ENCODE measurements at places on chromosomes 13 and 19.

GRCh38 chr19:12166626-12167025 lies 3.7 kb downstream of the ZNF136 start:
- DNase-seq: no peak

DNA sequence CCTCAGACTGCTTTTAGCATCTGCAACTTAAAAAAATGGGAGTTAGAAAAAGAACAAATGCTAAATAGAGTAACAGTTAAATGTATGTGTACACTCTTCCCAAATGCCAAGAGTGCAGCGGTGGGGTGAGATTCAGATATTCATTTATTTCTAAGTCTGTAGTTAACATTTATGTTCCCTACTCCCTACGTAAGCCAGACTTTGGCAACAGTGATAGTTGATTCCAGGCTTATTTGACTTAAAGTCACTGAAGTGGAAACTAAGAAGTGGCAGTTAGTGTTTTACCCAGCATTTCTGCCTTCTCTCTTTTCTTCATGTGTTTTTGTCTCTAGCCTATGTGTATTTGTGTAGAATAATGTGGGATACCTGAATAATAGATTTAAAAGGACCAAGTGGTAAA lies 4.5 kb downstream of the MIR17HG start:
- no peak for DNase-seq

DNA sequence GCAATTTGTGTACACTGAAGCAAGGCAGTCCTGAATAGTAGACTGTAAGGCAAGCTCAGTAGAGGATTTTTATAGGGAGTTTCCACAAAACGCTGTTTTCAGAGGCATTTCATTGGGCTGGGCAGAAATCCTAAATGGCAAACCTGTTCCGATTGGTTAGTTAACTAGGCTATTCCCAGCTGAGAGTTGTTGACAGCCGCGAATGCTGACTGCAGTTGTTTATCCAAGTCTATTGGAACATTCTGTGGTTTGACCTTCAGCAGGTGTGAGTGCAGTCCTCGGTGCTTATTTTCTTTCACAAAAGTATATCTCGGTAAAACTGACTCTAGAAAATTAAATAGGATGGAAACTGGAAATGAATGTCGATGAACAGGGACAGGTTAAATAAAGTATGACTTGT lies 45.4 kb downstream of the TPT1 start:
- DNase-seq: no peak

DNA sequence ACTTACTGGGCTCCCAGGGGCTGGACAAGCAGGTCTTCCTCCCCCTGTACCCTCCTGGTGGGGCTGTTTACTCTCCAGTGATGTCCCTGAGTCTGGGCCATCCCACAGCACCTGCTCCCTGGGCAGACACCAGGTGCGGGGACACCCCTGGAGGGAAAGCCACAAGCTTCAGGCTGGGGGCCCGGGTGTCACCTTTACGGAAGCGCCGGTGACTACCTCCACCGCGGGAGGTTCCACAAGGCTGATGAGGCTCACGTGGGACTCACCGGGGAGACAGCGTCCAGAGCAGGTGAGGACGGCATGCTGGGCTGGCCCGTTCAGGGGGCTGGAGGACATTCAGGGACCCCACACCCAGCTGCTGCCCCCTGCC lies 24.9 kb downstream of the NFILZ start:
- DNase-seq: peak; percentile 14

DNA sequence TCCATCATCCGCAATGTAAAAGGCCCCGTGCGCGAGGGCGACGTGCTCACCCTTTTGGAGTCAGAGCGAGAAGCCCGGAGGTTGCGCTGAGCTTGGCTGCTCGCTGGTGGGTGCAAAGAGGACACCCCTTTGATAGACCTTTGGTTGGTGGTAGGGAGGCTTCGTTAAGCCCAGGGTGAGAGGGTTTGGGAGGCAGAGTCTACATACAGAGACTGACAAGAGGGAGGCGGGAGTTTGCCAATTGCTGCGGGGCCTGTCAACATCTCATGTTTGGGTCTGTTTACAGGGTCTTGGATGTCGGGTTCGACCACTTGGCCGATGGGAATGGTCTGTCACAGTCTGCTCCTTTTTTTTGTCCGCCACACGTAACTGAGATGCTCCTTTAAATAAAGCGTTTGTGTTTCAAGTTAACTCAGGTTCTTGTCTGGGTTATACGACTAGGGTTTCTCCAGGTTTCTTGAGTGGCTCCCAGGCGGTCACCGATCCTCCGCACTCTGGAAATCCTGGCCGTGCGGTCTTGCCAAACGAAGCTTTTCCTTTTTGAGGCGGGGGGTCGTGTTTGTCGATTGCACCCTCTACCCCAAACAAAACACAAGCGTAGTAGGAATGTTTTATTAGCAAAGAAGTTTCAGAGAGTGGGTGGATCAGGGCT lies 816 bp downstream of the RPS28 start:
- DNase-seq: no peak

- DNase-seq: no peak
Observed at GRCh38 chr13:67210208-67210607, 19.9 kb downstream of the PCDH9 start.

DNA sequence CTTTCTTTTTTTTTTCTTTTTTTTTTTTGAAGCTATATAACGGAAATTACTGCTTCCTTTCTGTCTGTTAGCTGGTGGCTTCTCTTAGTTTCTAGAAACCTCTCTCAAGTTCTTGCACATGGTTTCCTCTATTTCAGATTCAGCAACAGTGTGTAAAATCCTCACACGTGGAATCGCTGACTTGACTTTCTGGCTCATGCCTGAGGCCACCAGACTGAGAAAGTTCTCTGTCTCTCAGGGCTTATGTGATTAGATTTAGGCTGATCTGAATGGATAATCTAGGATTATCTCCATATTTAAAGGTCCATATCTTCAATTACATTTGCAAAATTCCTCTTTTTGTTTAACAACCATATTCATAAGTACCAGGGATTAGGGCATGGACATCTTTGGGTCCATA lies 856.3 kb upstream of the SLITRK6 start:
- DNase-seq: no peak

- no peak for DNase-seq
Observed at GRCh38 chr13:87005511-87005910, 665.7 kb upstream of the SLITRK5 start.

- DNase-seq: no peak
Observed at GRCh38 chr13:113953561-113953960, 20.3 kb downstream of the C13orf46 start.

GRCh38 chr19:45306518-45307027 lies 16.1 kb downstream of the CKM start:
- DNase-seq: no peak

DNA sequence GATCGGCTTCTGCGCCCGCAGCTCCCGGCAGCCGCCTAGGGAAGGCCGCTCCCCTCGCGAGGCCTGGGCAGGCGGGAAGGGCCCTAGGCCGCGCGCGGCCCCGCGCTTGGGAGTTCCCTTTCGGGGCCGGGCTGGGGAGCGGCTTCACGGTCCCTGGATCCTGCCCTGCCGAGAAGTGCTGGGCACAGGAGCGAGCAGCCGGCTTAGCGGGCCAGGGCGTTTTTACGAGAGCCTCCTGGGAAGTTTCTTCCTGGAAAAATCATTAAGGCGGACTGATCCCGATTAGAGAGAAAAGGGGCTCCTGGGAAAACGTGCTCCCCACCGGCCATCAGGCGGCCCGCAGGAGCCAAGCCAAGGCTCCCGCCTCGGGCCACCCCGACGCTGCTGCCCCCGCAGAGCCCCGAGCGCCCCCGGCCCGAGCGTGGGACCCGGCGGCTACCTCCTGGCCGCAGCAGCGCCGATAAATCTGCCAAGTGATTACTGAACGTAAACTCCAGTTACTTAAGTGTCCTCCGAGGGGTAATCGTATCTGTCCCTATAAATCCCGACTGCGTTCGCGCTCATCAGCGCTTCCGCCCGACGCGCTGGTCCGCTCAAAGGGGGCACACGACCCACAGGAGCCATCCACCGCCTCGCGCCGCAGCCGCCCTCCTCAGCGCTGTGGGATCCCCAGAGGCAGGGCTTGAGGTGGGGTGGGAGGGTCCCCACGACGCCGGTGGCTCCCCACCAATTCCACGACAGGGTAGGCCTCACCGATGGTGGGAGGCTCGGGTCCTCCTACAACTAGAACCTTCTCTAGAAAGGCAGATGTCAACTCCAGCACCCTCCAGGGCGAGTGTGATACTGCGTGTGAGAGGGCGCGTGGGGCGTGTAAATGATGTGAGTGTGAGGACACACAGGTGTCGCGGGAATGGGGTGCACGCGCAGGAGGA lies 2.8 kb downstream of the ZIC5 start:
- DNase-seq: no peak

DNA sequence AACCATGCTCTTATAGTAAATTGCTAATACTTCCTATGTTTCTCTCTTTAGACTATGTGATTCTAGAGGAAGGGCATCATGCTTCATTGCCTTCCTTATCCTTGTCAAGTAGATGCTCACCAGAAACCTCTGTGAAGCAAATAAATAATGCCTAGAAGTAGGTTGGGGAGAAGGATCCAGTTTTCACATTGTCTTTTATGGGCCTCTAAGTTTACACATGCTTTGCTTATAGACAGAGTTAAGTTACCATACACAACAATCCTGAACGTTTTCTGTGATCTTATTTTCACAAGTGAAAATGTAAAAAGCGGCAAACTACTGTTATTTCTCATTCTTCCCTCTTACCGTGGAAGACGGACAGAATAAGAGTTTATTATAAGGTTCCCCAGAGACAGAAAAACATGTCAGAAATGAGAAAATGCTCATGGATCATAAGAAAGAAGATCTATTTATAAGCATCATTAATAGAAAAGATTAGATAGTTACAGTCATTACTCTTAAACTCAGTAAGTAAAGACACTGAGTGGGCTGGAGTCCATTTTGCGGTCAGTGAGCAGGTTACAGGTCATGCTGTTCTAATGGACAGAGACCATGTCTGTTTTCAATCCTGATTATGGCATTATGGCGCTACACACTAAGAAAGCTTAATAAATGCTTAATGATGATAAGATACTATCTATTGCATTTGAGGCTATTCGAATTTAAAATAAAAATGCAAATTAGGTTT lies 723.9 kb downstream of the PCDH9 start:
- DNase-seq: no peak

DNA sequence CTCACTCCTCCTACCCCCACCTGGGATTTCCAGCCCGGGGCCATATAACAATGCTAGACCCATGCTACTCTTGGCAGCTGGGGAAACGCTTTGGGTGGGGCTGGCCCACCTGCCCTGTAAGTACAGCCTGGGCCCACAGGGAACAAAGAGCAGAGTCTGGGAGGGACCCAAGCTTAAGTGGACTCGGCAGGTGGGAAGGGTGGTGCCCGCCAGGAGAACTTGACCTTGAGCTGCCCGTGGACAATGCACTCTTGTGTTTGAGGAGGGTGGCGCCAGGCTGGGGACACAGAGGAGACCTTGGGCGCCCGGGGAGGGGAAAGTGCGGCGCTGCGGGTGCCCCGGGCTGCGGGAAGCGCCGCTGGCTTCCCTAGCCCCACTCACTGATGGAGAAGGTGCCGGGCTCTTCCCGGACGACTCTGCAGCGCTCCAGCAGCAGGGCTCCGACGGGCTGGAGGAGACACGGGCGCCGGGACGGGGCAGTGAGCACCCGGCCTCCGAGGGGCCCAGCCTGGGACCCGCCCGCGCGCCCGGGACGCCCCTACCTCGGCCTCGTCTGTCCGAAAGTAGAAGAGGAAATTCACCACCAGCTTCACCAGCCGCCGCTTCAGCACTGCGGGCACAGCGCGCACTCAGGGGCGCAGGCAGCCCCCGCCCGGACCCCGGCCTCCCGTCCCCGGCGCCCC lies 607 bp downstream of the PLEKHJ1 start:
- no peak for DNase-seq

GRCh38 chr13:109817591-109818535 lies 31.5 kb upstream of the IRS2 start:
- no peak for DNase-seq

DNA sequence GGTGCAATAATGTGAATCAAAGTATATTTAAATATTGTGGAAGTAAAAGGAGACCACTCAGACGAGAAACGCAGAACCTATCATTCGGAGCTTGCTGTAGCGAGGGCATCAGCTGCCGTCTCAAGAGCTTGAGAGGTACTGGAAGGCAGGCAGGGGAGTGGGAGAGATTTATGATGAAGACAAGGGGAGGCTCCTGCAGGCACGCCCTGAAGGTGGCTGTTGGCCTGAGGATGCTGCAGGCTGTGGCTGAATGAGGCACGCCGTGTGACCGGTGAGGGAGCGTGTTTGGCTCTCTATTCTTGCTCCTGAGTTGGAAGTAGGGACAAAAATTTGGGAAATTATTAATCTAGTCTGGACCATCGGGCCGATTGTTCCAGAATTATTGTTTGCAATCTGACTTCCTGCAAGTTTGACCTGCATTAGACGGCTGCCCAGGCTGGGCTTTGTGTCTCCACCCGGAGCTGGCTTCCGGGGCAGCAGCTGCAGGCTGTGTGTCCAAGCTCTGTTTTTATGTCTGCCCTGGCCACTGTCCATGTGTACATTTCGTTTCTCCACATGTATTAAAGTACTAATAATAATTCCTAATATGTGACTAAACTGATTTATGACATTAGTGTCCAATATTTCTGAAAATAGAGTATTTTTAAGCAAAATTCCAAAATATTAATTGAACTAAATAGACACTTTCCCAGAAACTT lies 91.1 kb upstream of the ANKRD10 start:
- DNase-seq: no peak

GRCh38 chr13:30570691-30571090 lies 47.0 kb upstream of the USPL1 start:
- DNase-seq: no peak

- no peak for DNase-seq
Observed at GRCh38 chr13:51630288-51630615, 46.0 kb downstream of the WDFY2 start.

GRCh38 chr19:940591-941291 lies 14.9 kb downstream of the ARID3A start:
- DNase-seq: no peak

GRCh38 chr19:52689843-52690368 lies 44.9 kb downstream of the ZNF611 start:
- DNase-seq: no peak

- no peak for DNase-seq
Observed at GRCh38 chr13:21911646-21912298, 240.9 kb downstream of the FGF9 start.

- DNase-seq: no peak
Observed at GRCh38 chr13:29943686-29944085, 93.3 kb upstream of the UBL3 start.

GRCh38 chr13:21883713-21884112 lies 212.8 kb downstream of the FGF9 start:
- no peak for DNase-seq

Measured in stimulated activated CD8-positive, alpha-beta memory T cell treated with anti-CD3 and anti-CD28 coated beads, Interleukin-15, amount 100 ng/mL, for 4 hours (primary cell).